Activated CD4-positive, alpha-beta memory T cell treated with anti-CD3 and anti-CD28 coated beads for 36 hours (primary cell): ENCODE measurements at places on chromosomes 11 and 22. TPM values are rescaled to one million over a fixed set of nuclear protein-coding genes. Genes with fewer than 3 reads are reported as not detected.

The IFITM10 gene
- total RNA-seq, result 0.27 TPM

The SLN gene
- total RNA-seq, result not detected

The UCP3 gene
- 2.0 TPM for total RNA-seq

The SFI1 gene
- total RNA-seq, result 240 TPM
